Activated CD4-positive, alpha-beta T cell treated with anti-CD3 and anti-CD28 coated beads for 1 hour (primary cell): ENCODE measurements at places on chromosomes 16 and 17.

DNA sequence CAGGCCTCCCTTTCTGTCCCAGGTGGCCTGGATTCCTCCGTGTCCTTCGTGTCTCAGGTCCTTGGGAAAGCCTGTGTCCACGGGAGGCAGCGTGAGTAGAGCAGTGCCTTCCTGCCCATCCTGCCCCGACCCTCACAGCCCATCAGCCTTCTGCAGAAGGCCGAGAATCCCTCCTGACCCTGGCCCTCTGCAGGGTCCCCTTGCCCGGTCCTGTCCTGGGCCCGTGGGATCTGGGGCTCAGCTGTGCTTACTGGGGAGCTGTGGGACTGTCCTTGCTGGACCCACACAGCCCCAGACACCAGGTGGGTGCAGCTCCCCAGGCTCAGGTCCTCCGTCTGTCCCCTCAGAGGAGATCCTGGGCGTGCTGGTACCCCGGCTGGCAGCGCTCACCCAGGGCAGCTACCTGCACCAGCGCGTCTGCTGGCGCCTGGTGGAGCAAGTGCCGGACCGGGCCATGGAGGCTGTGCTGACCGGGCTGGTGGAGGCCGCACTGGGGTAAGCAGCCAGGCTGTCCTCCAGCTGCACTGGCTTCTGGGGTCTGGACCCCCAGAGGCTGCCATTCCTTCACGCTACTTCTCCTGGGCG, 3.9 kb downstream of the TELO2 start:
- DNase-seq, result no peak

DNA sequence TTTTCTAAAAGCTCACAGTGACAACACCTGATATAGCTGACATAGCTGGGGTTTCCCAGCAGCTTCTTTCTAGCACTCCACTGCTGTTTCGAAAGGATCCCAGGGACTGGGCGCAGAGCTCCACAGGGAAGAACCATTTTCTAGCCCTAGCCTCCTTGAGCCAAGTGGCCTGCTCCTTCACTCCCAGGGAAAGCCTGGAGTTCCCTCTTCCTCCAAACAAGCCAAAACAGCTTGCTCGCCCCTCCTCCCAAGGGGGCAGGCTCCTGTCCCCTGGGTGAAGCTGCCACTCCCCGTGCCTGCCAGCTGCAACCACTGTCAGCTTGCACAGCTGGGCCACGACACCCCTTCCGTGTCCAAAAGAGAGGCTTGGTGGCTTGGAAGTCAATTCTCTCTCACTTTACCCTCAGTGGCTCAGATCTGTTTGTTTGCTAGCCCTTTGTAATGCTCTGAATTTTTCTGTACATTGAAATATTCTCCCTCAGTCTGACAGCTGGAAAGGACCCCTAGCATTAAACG, 59.8 kb downstream of the CYTH1 start:
- no peak for DNase-seq

DNA sequence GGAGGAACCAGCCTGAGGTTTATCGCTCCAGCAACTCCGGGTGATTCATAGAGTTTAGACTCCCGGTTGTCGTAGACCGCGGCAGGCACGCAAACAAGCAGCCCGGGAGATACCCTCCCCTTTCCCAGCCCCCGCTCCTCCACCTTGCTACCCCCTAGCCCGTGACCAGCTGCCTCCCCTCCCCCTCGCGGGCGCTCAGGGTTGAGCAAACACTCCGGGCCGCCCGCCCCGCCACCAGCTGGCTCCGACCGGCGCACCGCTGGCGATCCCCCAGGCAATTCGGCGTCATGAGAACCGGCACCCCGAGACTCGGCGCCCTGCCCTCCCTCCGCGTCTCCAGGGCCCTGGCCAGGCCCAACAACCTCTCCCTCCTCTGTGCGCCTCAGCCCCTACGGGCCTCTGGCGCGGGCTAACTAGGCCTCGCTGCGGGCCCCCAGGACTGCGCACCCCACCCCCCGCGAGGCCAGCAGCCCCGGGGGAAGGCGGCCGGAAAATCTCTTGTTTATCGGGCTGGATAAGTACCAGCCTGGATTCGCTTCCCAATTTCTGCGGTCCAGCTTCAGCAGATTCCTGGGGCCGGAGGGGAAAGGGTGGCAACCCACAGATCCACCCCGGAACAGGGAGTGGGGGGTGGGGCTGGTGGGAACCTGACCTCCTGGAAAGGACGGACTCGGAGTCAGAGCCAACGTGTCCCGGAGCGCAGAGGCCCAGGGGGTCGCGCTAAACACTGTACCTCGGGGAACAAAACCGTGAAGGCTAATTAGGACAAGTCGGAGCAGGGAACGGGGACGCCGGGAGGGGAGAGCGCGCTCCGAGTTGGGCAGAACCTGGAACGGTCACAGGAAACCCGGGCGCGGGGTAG, 951 bp upstream of the GPRC5C start:
- DNase-seq, result no peak

- DNase-seq, result no peak
Measured at GRCh38 chr16:75534560-75535205, 1.2 kb downstream of the CHST5 start.

DNA sequence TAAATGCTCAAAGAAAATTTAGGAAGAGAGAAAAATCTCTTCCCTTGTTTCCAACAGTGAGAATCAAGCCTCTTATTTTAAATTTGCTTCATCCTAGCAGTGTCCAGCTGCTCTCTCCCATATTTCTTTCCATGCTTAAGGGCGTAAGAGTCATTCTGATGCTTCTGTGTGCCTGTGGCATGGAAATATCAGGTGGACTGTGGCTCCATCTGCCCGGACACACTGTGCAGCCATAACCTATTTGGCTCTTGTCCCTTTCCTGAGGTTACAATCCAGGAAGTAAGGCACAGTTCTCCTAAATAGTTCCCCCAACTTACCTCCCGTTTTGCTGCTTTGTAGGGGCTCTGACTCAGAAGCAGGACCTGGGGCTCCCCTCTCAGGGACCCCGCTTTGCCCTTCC, 6.3 kb upstream of the KRT222 start:
- DNase-seq, result no peak

DNA sequence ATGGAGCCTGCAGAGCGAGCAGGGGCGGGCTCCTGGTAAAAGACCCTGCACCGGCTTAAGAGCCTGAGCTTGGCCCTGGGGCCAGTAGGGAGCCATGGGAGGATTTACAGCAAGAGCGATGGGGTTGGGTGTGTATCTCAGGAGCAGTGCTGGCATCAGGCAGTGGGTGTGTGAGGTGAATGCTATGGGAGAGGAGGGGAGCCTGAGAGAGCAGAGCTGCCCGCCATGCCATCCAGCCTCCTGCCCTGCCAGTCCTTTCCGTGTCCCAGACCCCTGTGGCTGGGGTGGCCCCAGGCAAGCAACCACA, 23.3 kb downstream of the FAM83G start:
- no peak for DNase-seq
